ENCODE measurements at places on chromosomes 7 and 10.

DNA sequence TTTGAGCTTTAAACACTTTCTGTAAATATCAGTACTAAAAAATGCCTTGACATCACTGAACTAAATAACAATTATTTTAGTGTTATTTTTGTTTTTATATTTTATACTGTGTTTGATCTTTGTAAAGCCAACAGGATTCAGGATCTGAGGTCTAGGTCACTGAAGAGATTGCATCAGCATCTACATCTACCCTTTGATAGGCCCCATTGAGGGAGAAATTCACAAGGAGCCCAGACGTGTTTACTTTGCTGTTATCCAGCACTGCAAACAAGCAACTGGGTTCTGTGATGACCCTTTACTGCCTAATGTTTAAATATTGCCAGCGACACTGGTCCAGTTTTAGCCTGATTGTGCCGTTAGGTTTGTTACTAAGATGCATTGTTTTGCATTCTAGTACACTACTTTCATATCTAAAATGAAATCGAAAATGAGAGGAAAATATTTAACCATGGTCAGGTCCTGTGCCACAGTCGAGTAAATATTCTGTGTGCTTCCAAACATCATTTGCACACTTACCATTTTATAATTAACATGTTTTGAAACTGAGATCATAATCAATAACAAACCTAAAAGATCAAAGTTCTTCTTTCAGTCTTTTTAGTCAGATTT, 48.7 kb downstream of the SP8 start:
- no peak for DNase-seq

DNA sequence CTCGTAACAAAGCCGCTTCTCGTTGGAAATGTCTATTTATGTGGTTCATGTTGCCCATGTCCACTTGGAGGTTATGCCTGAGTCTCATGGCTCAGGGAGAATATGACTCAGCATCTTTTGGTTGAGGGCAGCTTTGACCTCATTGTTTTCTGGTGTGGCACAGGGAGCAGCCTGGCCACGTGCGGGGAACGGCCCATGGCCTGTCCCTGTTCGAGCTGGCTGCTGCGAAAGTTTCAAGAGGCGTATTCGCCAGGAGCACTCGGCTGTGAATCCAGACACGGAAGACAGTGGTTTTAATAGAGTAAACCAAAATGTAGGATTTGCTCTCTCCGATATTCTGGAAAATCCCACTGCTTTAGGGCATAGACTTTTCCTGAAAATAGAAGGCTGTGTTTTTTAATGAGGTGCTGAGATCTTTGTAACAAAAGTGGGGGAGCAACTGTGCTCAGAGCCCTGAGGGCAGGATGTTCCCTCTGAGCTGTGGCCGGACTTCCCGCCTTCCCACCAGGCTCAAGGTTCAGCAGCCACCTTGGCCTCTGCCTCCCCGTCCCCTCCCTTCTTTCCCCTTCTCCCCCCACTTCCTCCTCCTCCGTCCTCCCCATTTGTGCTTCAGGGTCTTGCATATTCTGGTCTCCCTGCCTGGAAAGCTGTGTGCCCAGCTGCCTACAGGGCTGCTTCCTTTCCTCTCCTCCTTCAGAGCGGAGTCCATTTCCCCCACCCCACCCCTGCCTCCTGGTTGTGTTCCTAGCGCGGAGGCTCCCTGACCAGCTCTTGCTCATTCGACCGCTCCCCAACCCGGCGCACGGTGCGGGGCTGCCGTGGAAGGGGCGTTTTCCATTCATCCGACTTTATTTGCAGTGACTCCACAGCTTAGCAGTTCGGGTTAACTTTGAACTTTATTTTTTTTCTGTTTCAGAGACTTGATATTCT, 642.0 kb downstream of the SDK1 start:
- DNase-seq, result no peak

- DNase-seq, result no peak
Observed at GRCh38 chr10:33214174-33214573, 120.3 kb downstream of the NRP1 start.

- DNase-seq, result peak; percentile 32
Observed at GRCh38 chr10:122052701-122053100, 63.7 kb downstream of the TACC2 start.

DNA sequence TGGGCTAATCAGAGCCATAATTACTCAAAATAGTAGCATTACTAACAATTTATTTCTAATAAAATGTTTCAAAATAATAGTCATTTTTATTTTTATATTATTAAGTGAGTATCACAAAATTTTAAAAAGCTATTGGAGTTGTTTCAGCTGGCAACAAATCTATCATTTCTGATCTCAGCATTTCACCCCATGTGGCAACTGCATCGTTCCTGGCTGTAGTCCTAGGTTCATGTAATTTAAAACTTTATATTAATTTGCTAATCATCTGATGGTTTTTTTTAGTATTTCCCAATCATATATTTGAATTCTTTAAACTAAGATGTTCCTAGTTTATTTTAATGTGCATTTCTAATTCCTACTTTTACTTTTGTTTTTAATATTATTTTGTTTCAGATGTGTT, 293.0 kb upstream of the AKR1E2 start:
- DNase-seq, result no peak

DNA sequence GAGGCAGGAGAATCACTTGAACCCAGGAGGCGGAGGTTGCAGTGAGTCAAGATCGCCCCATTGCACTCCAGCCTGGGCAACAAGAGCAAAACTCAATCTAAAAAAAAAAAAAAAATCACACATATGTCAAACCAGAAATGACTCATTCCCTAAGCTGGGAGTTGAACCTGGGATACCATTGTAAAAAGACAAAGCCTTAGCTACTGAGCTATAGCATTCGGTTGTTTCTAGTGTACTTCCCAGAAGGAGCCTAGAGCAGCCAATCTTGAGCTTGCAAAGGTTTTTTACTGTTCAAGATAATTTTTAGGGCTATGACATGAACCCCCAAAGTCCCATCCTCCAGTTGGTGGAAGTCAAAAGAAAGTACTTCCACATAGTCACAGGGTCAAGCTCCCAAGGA, 87.9 kb downstream of the ZNF467 start:
- DNase-seq, result peak; percentile 10

DNA sequence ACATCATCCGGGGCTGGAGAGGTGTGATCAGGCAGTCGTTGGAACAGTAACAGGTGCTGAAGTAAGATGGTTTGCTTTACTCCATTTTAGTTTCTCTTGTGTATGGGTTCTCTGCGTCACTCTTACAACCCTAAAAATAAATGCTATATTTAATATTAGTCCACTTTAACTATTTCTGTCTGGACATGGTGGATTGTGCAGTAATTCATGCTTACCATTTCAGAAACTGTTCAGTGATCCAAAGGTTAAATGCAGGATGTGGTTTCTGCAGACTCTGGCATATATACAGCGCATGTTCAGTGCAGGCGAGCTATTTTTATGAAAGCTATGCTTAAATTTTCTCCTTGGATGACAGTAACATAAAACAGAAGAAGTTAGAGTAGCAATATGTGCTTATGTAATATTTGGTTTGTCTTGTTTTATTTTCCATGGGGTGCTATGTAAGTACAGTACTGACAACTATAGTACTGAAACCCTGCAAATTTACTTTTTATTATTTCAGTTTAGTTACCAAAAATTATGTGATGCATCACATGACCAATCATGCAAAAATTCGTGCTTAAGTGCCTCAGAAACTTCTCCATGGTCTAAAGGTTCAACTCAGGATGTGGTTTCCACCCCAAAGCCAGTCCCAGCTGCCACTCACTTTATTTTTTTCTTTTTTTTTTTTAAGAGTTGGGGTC, 46.6 kb upstream of the GRID1 start:
- DNase-seq, result peak; percentile 68
